ENCODE measurements at places on chromosomes 5 and 9.

DNA sequence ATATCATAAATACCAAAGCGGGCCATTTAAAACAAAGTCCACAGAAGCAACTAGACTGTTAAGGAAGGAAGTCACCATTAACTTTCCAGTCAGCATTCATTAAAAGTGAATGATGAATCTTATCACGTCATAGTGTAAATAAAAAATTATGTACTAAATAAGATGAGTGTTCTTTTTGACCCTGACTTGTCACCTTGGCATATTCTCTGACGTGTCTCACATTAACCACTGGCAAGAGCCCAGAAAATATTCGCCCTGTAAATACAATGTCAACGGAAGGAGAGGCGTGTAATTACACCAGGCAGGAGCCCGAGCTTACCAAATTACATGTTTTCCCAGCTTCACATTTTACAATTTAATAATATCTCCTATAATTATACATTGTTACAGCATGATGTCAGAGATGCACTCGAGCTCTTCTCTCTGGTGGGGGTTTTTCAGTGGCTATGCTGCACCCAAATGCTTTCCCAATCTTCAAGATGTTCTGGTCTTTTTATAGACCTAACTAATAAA is 29.3 kb upstream of the UBE2QL1 start:
- DNase-seq = no peak

- peak; percentile 61 for DNase-seq
Measured at GRCh38 chr9:134301387-134302129, 24.7 kb upstream of the RXRA start.

- DNase-seq = no peak
Measured at GRCh38 chr5:39757131-39757530, 332.4 kb upstream of the DAB2 start.

DNA sequence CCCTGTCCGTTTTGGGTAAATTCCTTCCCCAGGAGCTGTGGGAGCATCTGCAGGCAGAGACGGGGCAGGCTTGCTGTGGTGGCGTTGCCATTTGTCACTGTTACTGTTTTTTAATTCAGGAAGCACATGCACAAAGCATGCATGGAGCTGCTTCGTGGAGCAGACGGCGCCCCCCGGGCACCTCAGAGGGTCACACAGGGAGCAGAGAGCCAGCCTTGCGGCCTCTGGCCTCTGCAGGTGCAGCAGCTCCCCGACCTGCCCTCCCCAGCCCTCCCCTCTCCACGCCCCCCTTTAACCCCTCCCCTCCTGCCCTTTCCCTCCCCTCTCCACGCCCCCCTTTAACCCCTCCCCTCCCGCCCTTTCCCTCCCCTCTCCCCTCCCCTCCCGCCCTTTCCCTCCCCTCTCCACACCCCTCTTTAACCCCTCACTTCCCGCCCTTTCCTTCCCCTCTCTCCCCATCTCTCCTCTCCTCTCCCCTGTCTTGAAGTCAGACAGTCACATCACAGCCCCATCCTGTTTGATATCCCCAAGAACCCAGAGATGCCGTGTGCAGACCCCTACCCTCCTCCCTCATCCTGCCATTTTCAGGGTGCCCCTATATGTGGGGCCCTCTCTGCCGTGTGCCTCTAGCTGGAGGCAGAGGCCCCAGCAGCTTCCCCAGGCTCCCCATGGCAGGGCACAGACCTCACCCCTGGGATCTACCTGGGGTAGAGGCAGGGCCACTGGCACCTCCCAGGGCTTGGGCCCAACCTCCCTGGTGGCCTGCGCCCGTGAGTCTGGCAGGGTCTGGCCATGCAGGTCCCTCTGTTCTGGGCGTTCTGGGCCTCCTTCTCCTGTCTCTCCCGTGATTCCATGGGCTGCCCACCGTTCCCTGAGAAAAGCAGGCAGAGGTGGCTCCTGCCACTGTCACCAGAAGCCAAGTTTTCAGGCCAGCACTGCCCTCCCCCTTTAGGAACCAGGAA is 29.6 kb upstream of the UBAC1 start:
- peak; percentile 63 for DNase-seq

- DNase-seq = no peak
Measured at GRCh38 chr5:74492230-74492629, 148.3 kb downstream of the ENC1 start.

DNA sequence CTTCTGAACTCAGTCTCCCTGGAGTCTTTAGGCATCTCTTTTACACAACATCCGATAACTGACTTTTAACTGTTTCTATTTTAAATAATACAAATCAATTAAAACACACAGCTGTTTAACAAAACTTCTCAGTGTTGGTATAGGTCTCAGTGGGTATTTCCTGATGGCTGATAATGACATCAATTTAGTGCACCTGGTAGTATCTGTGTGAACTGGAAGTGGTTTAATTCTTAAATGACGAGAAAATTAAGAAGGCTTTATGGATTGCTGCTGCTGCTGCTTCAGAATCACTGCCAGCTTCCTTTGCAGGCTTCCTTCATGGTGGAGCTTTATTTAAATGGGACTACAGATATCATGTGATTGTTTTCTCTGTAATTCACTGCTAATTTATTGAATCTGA is 92.3 kb downstream of the RPS23 start:
- no peak for DNase-seq

DNA sequence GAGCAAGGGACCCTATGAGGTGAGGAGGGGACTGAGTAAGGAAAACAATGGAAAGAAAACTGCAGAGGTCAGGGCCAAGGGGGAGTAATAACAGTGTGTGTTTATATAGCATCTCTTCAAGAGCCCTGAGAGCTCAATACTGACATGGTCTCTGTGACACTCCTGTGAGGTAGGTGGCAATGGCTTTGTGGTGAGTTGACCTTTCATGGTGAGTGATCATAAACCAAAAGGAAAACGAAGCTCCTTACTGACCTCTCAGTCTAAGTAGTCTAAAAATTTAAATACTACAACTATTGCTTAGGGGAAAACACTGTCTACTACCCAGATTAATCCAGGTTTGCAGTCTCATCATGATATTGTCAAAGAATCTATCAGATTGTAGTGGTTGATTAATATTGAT is 130.9 kb downstream of the SNCAIP start:
- no peak for DNase-seq

DNA sequence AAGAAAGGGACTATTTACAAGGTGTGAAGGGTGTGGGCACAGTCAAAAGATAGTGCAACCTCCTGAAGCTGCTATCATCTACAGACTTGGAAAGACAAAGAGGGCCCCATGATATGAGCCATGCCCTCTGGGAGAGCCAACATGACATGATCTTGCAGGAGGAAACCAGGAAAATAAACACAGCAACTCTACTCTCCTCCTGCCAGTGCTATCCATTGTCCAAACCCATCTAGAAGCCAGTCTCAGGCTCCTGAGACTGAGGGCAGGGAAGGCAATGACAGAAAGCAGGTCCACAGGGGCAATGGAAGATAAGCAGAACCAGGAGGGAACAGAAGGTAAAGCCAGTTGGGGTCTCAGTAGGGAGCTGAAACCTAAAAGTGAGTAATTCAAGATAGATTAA is 37.1 kb downstream of the PLPP1 start:
- DNase-seq = no peak

- DNase-seq = peak; percentile 33
Measured at GRCh38 chr5:173618927-173619519, 2.6 kb upstream of the BOD1 start.

- DNase-seq = no peak
Measured at GRCh38 chr5:57174128-57174889, 450 bp downstream of the GPBP1 start.

- DNase-seq = no peak
Measured at GRCh38 chr5:94082405-94082804, 341.0 kb upstream of the POU5F2 start.

- no peak for DNase-seq
Measured at GRCh38 chr9:33103501-33104281, 27.2 kb upstream of the SMU1 start.

DNA sequence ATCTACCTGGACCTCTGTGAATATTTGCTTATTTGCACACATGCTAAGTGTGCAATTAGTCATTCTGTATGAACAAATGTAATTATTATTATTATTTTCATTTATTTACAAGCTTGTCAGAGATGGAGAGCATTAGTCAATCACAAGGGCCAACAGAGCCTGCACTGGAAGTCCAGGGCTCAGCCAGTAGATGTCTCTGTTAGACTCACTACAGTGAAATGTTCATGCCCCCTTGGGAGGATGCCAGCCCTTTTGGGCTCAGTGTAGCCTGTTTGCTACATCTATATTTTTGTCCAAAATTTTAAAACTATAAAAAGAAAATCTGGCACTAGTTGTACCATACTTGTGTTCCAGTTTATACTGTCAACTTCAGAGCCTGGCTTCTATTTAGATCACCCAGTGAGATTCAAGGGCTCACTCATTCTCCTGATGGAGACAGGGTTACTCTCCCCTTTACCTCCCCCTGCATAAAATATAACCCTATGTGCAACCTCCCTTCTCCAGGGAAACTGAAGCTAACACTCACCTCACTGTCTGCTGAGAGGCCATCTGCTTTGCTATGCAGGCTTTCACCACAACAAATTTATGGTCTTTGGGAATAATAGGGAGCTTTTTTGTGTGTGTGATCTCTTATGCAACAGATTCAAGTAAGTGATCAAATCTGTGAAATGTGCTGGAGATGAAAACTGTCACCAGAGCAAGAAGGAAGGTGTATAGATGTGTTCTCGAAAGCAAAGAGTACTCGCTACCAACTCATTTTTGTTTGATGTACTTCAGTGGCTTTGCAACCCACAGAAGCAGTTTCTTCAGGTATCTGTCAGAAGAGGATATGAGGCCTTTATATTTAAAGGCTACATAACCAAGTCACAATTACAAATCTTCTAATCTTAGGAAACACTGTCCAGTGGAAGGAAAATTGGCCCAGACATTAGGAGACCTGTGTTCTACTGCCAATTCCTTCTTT is 99.9 kb upstream of the TLE4 start:
- peak; percentile 20 for DNase-seq

GRCh38 chr9:110330484-110331105 is 7.1 kb downstream of the TXNDC8 start:
- no peak for DNase-seq

DNA sequence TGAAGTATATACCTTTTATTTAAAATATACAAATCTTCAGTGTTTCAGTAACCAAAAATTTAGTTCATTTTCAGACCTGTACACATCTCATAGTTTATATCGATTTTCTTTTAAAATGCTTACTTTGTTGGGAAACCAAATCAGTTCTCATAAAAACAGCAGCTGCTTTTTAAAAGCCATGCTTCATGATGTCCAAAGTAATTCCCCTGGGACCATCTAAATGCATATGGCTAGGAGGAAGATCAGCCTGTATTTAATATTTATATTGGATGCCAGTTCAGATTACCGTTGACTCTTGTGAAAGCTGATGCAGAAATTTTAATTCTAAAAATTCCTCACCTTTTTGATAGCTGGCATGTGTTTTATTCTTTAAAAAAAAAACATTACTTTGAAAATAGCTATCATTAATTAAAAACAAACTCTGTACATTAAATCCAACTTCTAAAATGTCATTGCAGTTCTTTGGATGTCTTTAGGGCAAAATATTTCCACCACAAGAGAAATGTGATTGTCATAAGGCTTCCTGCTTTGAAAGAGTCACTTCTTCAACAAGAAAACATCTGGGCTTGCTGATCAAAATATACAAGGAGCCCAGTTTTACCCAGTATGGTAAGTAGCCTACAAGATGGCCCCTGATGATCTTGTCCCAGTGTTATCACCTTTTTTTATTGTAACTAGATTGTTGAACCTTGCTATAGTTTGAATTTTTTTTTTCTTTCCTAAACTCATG is 1242.9 kb upstream of the CDH6 start:
- DNase-seq = no peak

DNA sequence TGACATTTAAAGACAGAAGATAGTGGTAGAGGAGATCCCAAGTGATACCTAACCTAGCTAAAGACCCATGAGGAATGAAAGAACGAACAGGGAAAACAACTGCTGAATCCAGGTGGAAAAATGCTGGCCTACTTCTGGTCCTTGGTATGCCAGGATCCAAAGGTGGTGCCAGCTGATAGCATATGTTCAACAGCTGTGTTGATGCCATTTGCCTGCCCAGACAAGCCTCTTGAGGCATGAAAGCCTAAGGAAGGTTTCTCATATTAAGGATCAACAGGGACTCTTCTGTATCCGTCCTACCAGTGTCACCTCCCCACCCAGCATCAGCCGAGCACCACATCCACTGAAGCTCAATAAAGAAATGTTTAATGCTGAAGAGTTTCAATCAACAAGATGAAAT is 225.7 kb upstream of the DMRT1 start:
- no peak for DNase-seq

- DNase-seq = no peak
Measured at GRCh38 chr5:95533106-95533505, 21.7 kb downstream of the SKIC3 start.

- DNase-seq = no peak
Measured at GRCh38 chr9:6029604-6030274, 14.3 kb upstream of the RANBP6 start.

DNA sequence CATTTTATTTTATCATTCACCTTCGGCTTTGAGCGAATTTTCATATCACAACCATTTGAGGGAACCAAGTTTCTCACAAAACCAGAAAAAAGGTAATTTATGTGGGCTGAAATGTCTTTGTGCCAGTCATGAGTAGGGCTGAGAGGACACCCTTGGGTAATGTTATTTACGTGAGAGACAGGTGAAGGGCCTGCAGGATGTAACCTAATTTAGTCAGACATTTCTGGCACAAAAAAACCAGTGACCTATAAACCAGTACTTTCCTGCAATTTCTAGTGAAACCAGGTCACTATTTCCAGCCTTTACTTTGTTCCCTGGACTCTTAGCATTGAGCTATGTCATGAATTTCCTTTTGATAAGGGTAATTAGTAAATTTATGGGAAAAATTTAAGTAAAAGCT is 17.2 kb upstream of the CCDC112 start:
- no peak for DNase-seq

- peak; percentile 19 for DNase-seq
Measured at GRCh38 chr5:65076251-65076869, 307.6 kb downstream of the CWC27 start.

DNA sequence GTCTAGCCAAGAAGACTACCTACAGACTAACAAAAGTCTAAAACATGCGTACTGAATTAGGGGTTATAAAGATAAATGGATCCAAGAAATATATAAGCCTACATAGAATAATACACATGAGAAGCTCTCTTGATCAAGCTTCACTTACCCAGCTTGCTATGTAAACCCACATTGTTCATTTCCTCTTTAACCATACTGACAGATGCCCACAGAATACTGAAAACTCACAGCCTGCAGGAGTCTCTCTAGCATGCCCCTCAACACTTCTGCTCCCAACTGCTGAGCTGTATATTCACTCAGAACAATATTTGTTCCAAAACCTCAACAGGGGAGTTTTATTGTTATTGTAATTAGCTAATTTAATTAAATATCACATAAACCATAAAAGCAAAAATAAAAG is 52.4 kb downstream of the RFX3 start:
- no peak for DNase-seq

- no peak for DNase-seq
Measured at GRCh38 chr5:98428806-98429205, 344.7 kb upstream of the RGMB start.

GRCh38 chr5:73454379-73455036 is 5.9 kb upstream of the FOXD1 start:
- DNase-seq = no peak

DNA sequence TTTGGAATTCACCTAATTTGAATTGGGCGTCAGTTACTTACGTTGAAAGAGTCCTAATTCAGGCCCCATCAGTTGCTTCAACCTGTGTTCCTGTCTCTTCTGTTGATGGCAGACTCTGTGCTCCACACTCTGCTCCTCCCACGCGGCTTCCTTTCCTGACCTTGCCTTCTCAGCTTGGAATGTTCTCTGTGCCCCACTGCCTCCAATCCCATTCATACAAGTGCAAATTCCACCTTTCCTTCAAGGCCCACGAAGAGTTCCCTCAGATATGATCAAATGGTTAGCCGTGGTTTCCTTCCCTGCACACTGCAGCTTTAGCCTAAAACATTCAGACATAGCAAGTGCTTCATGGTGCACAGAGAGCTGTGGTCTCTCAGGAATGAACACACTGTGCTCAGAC is 65.7 kb downstream of the SREK1 start:
- no peak for DNase-seq

All from H54 (cell line).